Stimulated activated CD8-positive, alpha-beta memory T cell treated with anti-CD3 and anti-CD28 coated beads, Interleukin-15, amount 100 ng/mL, for 1 hour (primary cell): ENCODE measurements at places on chromosomes 3 and 15.

DNA sequence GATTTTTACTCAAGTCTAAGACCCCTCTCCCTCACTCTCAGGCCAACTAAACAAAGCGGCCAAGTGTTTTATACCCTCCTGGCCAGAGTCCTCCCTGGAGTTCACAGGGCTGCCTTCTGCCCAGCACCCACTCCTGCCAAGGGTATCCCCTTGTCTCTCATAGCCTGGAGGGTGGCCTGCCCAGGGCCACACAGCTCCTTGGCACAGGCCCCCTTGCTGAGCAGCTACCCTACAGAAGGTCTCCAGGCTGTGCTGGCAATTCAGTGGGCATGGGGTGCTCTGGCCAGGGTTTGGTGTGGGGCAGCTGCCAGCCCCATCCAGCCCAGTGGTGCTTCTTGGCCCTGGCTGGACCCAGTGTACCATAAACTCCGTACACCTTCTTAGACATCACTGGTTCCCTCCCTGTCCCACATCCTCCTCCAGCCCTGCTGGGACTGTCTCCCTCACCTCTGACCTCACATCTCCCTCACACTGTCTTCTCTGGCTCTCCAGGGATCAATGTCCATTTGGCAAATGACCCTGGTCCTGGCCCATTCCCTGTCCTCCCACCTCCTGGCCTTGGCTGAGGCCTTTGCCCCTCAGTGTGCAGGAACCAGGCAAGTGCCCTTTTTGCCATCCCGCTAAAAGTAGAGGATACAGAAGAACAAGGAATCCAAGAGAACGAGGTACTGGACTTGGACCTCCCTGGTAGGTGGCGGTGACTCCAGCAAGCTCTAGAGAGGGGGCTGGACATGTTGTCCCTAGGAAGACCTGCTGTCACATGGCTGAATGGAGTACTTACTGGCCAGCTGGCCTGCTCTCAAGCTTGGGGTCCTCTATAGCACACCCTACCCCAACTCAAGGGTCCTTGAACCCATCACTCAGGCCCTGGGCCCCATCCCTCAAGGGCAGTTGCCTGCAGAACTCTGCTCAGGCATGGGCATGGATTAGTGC is 50.0 kb upstream of the TRPM1 start:
- DNase-seq = no peak

- DNase-seq = no peak
Observed at GRCh38 chr3:52458770-52459545, 3.6 kb downstream of the NISCH start.

GRCh38 chr15:27535445-27536129 is 563.5 kb downstream of the OCA2 start:
- DNase-seq = no peak

DNA sequence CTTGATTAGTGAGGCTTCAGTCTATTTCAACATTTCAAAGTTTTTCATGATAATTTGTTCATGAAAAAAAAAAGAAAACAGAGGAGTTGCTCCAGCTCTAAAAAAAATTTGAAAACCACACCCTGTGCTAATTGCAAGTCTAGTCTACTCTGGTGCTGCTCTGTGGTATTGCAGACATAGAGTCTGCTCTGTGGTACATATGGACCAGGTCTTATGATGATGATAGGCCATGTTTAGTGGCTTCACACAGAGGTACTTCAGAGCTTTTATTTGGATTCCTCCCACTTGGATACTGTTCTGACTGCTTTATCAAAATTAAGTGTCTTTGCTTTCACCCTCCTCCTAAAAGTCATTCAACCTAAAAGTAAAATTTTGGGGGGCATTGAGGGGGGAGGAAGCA is 160.8 kb downstream of the ALCAM start:
- no peak for DNase-seq

DNA sequence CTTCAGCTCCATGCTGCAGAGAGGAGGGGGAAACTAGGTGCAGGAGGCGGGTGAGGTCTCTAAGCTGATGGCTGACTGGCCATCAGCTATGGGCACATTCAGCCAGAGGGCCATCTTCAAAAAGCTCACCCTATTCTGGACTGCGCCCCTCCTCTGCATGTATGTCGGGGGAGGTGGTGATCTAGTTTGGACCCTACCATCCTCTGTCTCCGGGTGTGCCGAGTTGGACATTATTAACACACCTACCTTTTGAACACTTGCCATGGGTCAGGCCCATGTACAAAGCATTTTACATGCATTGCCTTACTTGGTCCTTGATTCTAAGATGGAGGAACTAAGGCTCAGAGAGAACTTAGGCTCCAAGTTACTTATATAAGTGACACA is 1.4 kb downstream of the NISCH start:
- DNase-seq = no peak

- no peak for DNase-seq
Observed at GRCh38 chr3:44995142-44995770, 19.2 kb downstream of the EXOSC7 start.

GRCh38 chr3:159839561-159840379 is 148.9 kb upstream of the IL12A start:
- DNase-seq = no peak

GRCh38 chr3:23611737-23612295 is 193.9 kb upstream of the UBE2E1 start:
- no peak for DNase-seq

DNA sequence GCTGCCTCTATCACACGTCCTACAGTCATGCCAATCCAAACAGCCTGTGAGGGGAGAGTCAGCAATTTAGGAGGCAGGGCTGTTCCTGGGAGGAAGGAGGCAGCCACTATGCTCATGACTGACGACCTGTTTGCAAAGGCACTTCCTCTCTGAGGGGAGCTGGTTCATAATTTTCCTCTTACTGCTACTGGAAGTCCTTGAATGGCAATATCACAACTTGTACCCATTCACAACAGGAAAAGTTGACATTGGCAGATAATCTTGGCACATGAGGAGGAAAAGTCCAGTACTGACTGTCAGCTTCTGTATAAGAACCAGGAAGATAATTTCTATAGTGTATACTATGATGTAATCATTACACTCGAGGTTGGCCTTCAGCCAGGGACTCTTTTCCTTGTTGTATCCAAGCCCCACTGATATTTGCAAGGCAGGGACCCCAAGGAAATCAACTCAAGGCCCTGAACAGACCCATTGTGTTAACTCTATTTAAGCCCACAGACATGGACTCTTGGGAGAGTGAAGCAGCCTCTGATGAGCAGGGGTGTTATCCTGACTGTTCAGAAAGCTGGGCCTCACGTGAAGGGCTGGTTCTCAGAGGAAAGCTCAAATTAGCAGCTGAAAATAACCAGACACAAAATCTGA is 267.3 kb upstream of the ADAMTS9 start:
- DNase-seq = no peak

DNA sequence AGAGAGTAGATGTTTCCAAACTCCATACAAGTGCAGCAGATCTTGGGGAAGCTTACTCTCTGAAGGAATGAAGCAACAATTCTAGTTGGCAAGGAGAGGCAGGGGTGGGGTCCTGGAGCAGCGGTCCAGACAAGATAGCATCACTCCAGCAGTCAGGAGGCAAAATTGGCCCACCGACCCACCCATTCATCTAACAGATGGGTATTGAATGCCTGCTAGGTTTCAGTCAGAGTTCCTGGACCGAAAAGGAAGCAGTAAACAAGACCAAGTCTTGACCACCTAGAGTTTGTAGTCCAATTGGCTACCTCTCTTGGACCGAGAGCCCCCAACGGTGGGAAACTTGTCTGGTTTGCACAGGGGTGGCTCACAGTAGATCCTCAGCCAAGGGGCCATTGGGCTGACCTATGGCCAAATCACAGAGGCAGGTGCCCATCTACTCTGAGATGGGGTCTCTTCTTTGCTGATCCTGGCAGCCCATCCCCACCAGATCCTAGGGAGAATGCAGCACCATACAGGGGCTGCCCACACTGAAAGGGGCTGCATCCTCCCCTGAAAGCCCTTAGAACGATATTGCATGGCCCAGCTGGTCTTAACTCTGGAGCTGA is 74.3 kb downstream of the CORO2B start:
- DNase-seq = no peak

GRCh38 chr3:31936420-31937060 is 44.5 kb downstream of the OSBPL10 start:
- no peak for DNase-seq
